ENCODE measurements at places on chromosomes 2 and 18. TPM values are rescaled to one million over a fixed set of nuclear protein-coding genes. Genes with fewer than 3 reads are reported as not detected.

The MC4R gene
- total RNA-seq: 0.54 TPM

The EEF1B2 gene
- total RNA-seq: 164 TPM

The GKN2 gene
- not detected for total RNA-seq

The PASK gene
- 17.0 TPM for total RNA-seq

The CNGA3 gene
- total RNA-seq: 3.0 TPM

The COLEC12 gene
- 25.3 TPM for total RNA-seq

The CAVIN2 gene
- total RNA-seq: 10.5 TPM

The EGR4 gene
- total RNA-seq: 0.09 TPM

The GFPT1 gene
- 49.0 TPM for total RNA-seq

The CHST9 gene
- 6.8 TPM for total RNA-seq

The TTC27 gene
- 19.3 TPM for total RNA-seq

The FAM124B gene
- total RNA-seq: 5.2 TPM

The C1QL2 gene
- 0.27 TPM for total RNA-seq

The ACMSD gene
- total RNA-seq: not detected

The FBXO15 gene
- total RNA-seq: 9.3 TPM

The FEV gene
- not detected for total RNA-seq

The CAB39 gene
- total RNA-seq: 98.3 TPM

The ATG9A gene
- 22.0 TPM for total RNA-seq

The C2orf80 gene
- total RNA-seq: 12.2 TPM

The LDLRAD4 gene
- total RNA-seq: 81.6 TPM

The CDK15 gene
- 0.18 TPM for total RNA-seq

The SKOR2 gene
- total RNA-seq: 19.9 TPM

The DOK6 gene
- total RNA-seq: 39.6 TPM

The TDRD15 gene
- 0.18 TPM for total RNA-seq

The LPIN2 gene
- 49.3 TPM for total RNA-seq

The SERPINB13 gene
- not detected for total RNA-seq

The SCN9A gene
- 69.0 TPM for total RNA-seq

The REG3G gene
- total RNA-seq: not detected

The FAP gene
- 24.0 TPM for total RNA-seq

The INPP5D gene
- total RNA-seq: 4.9 TPM

The SSB gene
- 73.9 TPM for total RNA-seq

The MTA3 gene
- 47.1 TPM for total RNA-seq

The DPYSL5 gene
- total RNA-seq: 90.2 TPM

The GAD1 gene
- total RNA-seq: 154 TPM

The SNTG2 gene
- 4.9 TPM for total RNA-seq

The CABYR gene
- 21.6 TPM for total RNA-seq

The HOXD1 gene
- total RNA-seq: not detected

The LRATD1 gene
- total RNA-seq: 17.2 TPM

The KRTCAP3 gene
- not detected for total RNA-seq

The LHCGR gene
- total RNA-seq: 1.5 TPM

The CD8B2 gene
- total RNA-seq: not detected

The EFR3B gene
- 31.9 TPM for total RNA-seq

The MMADHC gene
- total RNA-seq: 65.1 TPM

The EMILIN1 gene
- total RNA-seq: 2.4 TPM

The DNAH7 gene
- total RNA-seq: 12.1 TPM

The RELCH gene
- total RNA-seq: 70.5 TPM

The CNTNAP5 gene
- total RNA-seq: 49.7 TPM

The CD207 gene
- total RNA-seq: not detected

The CPS1 gene
- 3.4 TPM for total RNA-seq

The L3MBTL4 gene
- total RNA-seq: 2.9 TPM

The LMAN1 gene
- 53.2 TPM for total RNA-seq

The CNDP1 gene
- total RNA-seq: 0.36 TPM

The RAB6C gene
- 1.2 TPM for total RNA-seq

The EVX2 gene
- total RNA-seq: 0.73 TPM

The CYP26B1 gene
- total RNA-seq: 47.5 TPM

The ZNF804A gene
- 14.8 TPM for total RNA-seq

The LIPG gene
- 10.0 TPM for total RNA-seq

The PTGR3 gene
- 26.1 TPM for total RNA-seq

The ZNF396 gene
- total RNA-seq: 3.8 TPM

All from cerebellum (tissue), 4 donors.